ENCODE measurements at places on chromosomes 5 and 9. TPM values are rescaled to one million over a fixed set of nuclear protein-coding genes. Genes with fewer than 3 reads are reported as not detected.

Gene PNPLA7
- total RNA-seq, result 95.4 TPM

Gene IRX2
- not detected for total RNA-seq

DNA sequence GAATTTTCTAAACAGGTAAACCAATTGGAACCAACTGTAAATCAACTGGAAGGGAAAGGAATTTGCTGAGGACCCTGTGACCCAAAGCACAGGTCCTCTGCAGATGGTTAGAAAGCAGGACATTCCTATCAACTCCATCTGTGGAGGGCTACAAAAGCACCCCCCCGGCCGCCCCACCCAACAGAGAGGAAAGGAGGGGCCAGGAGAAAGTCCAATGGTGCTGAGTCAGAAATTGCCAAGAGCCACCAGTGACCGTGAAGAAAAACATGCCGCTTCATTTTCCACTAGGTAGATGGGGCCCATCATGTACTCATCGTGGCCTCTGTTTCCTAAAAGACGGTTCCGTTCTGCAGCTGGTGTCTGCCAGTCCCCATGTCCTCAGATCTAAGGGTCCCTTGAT is 66.3 kb downstream of the RAPGEF1 start:
- no peak for DNase-seq

DNA sequence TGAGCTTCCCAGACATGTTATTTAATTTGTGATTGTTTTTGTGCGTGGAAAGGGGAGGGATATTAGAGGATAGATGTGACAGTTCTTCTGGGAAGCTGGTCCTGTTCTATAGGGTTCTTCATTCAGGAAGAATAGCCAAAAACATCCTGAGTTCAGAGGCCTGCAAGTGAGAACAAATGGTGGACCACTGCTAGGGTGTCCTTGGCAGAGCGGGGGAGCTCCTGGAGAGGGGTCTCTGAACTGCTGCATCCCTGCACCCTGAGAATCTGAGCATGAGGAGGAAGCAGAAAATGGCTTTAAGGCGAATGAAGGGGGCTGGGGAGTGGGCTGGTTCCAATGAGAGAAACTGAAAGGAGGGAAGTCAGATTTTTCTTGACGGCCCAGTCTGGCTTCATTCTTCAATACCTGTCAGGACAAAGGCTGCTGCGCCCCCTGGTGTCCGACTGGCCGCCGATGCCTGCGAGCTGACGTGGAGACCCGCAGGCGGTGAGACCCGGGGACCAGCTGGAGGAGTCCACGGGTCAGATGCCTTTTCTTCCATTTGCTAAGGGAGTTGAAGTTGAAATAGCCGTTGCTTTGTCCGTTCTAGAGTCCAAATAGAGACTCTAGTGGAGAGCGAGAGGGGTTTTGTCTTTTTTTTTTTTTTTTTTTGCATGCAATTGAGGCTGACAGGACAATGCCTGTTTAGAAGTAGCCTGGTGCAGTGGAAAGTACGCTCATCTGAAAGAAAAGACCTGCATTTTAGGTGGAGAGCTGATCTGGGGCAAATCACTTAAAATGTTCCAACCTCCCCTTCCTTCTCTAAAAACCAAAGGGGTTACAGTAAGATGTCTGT is 39.5 kb upstream of the NFIB start:
- DNase-seq, result peak; percentile 90

GRCh38 chr9:17063535-17064135 is 71.2 kb upstream of the CNTLN start:
- DNase-seq, result no peak

Data from transverse colon (tissue), 4 donors.